ENCODE measurements at places on chromosomes 13 and 19.

- DNase-seq, result no peak
Observed at GRCh38 chr13:114118086-114118485, 14.3 kb downstream of the RASA3 start.

GRCh38 chr13:41327994-41328790, 17.1 kb downstream of the NAA16 start:
- no peak for DNase-seq

DNA sequence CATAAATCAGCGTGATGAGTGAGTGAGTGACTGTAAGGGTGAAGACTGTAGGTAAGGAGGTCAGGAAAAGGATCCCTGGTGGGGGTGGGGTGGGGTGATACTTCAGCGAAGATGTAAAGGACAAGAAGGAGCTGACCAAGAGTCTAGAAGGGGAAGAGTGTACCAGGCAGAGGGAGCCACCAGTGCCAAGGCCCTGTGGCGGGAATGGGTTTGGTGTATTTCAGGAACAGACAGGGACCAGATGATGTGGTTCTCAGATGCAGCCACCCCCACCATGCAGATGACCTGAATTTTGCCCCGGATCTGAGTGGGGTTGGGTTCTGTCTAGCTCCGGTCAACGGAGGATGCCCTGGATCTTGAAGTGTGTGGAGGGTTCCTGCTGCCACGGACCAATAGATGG, 30.1 kb upstream of the SLC7A10 start:
- DNase-seq, result no peak

GRCh38 chr13:39302820-39303219, 264.6 kb downstream of the NHLRC3 start:
- no peak for DNase-seq

- no peak for DNase-seq
Observed at GRCh38 chr19:14497228-14497921, 1.4 kb upstream of the GIPC1 start.

GRCh38 chr13:60990032-60990733, 425.5 kb downstream of the PCDH20 start:
- no peak for DNase-seq

- DNase-seq, result no peak
Observed at GRCh38 chr19:14418856-14419105, 360 bp downstream of the DDX39A start.

DNA sequence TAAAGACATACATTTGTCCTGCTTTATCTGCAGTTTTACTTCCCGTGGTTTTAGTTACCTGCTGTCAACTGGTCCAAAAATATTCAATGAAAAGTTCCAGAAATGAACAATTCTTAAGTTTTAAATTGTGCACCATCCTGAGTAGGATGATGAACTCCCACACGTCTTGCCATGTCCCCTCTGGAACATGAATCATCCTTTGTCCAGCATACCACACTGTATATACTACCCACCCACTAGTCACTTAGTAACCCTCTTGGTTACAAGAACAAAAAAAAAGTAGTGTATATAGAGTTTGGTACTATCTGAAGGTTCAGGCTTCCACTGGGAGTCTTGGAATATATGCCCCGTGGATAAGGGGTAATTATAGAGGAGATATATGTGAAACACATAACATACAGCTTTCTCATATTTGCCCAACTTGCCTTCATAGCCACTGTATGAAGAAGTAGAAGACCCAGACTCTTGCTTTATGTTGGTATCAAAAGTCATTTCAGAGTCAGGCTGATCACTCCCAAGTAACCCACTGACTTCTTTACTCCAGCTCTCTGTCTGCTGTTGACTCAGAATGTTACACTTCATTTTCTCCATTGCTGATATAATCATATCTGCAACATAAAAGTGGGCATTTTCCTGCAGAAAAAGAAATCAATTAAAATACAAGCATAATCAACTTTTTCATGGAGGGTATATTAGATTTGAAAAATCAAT, 19.3 kb downstream of the RUBCNL start:
- DNase-seq, result no peak

DNA sequence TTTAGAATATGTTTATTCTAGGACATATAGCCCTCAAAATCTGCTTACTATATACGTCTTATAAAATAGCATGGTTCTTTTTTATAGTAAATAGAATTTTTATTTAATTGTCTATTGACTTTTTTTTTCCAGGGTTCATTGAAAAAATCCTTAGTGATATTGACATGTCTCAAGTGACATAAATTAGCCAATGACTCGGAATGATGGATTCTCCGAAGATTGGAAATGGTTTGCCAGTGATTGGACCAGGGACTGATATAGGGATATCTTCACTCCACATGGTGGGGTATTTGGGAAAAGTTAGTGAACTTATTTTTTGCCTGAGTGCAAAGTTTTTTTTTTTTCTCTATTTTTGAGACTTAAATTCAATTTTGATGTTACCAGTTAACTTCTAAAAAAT, 3.2 kb downstream of the USPL1 start:
- DNase-seq, result no peak

DNA sequence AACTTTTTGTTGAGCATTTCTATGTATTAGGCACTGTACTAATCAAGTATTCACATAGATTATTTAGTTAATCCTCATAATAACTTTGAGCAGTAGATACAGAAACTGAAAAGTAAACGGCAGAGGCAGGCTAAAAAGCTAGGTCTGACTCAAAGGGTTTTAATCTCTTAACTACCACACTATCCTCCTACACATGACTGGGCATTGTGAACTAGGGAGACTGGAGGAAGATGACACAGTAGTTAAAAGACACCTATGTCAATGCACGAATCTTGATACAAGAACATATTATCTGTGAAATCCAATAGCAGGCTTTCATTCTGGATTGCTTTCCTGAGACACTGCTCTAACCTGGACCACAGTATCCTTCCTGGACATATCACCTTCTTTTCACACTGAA, 36.3 kb downstream of the MICU2 start:
- no peak for DNase-seq

GRCh38 chr19:15222738-15223648, 9.3 kb downstream of the EPHX3 start:
- DNase-seq, result peak; percentile 97

GRCh38 chr13:113802761-113803160, 43.7 kb downstream of the TMEM255B start:
- no peak for DNase-seq

DNA sequence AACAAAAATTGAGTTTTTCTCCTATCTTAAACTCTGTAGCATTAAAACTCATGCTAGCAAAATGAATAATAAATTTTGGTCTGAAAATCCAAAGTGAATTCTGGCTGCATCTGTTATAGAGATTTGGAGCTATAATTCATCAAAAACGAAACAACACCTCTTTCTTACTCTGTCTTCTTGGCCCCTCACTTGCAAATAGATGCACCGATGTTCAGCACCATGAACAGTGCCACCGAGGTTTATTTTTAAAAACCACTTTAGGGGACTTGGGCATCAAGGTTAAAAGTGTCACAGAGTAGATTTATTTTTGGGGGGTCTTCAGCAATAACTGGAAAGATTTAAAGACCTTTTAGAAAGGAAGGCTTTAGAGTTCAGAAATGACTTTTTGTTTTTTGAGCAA, 26.1 kb upstream of the EID2 start:
- DNase-seq, result no peak

- no peak for DNase-seq
Observed at GRCh38 chr13:50994651-50995050, 85.1 kb downstream of the RNASEH2B start.
